ENCODE measurements at places on chromosomes 2 and 18.

DNA sequence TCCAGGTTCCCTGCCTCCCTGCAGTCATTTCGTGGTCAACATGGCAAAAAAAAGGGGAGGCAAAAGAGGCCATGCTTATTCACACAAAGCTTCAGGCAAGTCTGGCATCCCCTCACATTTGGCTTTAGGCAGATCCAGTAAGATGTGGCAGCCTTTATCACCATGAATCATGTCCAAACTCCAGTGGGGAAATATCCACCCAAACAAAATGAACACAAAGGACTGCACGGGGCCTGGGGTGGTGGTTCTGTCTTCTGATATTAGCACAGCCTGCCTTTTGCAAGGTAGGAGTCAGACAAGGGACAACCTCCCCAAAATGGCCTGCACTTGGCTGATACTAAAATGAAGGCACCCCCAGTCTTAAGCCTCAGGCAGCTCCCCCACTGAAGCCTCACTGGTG lies 129.9 kb downstream of the ZBTB7C start:
- no peak for DNase-seq

- no peak for DNase-seq
These were observed 157 bp downstream of the PTGR3 start for GRCh38 chr18:75208836-75209128.

GRCh38 chr2:142515493-142515892 lies 362.0 kb upstream of the KYNU start:
- DNase-seq = no peak

- DNase-seq = no peak
These were observed 14.9 kb downstream of the CEBPZOS start for GRCh38 chr2:37211212-37211611.

GRCh38 chr2:42888321-42889245 lies 96.2 kb upstream of the HAAO start:
- no peak for DNase-seq

GRCh38 chr18:9092665-9093064 lies 9.8 kb upstream of the NDUFV2 start:
- no peak for DNase-seq

DNA sequence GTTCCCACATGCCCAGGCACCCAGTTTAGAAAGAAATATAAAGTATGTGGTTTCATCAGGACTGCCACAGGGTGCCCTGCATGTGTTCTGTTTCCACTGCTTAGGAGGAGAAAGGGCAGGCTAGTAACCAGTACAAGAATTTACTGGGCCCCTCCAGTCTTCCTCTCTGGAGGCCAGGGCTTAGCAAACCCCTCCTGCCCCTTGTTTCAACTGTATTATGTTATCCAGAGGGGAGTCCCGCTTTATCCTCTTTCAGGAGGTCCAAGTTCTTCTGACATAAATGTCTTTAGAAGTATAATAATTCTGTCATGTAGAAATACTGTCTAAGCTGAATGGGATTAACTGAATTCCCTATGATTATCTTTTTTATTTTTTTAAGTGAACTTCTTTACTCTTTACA lies 132.1 kb downstream of the WDSUB1 start:
- DNase-seq = peak; percentile 16
